ENCODE measurements at places on chromosomes 4 and X. TPM values are rescaled to one million over a fixed set of nuclear protein-coding genes. Genes with fewer than 3 reads are reported as not detected.

GRCh38 chrX:97224148-97224547 is 340.4 kb downstream of the RPA4 start:
- DNase-seq: no peak

- DNase-seq: no peak
Observed at GRCh38 chr4:182190306-182190705, 52.9 kb upstream of the TENM3 start.

GRCh38 chr4:613126-613525 is 12.2 kb upstream of the PDE6B start:
- no peak for DNase-seq

DNA sequence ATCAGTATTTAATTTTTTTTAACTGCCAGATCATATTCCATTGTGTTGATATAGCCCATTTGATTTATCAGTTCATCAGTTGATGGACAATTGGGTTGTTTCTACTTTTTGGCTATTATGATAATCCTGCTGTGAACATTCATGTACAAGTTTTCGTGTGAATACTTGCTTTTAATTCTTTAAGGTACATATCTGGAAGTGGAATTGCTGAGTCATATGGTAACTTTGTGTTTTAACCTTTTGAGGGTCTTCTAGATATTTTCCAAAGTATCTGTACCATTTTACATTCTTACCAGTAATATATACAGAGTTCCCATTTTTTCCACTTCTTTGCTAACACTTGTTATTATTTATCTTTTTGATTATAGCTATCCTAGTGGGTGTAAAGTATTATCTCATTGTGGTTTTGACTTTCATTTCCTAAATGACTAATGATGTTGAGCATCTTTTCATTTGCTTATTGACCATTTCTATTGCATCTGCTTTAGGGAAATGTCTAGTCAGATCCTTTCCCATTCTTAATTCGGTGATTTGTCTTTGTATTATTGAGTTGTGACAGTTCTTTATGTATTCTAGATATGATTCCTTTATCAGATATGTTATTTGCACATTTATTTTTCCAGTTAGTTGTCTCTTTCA is 75.2 kb upstream of the NUDT6 start:
- DNase-seq: no peak

- DNase-seq: no peak
Observed at GRCh38 chrX:9997524-9997923, 30.4 kb downstream of the CLDN34 start.

- no peak for DNase-seq
Observed at GRCh38 chrX:66009231-66009845, 30.5 kb downstream of the VSIG4 start.

DNA sequence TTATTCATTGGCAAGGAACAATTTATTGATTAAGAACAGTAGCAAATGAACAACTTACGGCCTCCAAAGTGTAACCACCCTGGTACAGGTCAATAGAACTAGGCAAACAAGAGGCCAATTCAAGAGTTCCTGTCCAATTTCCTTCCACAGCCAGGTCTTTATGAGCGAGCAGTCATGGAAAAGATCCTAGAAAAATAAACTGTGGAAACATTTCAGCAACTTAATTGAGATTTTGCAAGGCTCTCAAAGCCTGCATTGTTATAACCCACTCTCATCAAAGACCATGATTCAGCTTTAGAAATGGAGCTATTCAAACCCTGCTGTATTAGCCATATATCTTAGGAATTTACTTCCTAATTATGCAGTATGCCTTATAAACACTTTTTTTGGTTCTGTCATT is 43.6 kb downstream of the UNC5C start:
- DNase-seq: no peak

Gene CPLX1
- total RNA-seq: 1.2 TPM

DNA sequence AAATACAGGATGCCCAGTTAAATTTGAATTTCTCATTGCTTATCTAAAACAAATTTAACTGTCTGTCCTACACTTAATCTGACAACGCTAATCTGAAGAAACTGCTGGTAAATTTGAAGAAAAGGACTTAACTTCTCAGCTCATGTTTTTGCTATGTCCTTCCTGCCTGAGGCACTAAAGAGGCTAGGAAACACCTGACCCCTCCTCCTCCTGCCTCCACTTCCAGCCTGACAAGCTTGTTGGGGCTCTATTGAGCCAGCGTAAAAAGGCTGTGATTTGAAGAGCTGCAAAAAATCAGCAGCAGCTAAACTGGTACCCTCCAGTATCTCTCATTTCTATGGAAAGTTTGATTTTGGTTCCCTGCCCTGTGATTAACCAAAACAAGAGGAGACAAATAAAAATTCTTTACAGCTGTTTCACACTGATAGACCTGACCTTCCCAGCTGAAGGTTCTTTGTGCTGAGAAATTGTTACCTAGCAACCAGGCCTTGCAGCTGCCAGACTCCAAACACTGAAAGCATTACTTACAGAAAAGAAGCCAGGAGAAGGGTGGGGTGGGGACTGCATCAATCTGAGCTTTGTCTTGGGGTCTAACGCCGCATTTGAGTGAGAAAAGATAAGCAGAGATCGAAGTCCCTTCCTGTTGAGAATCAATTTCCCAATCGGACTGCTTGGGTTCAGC is 35.0 kb downstream of the DCX start:
- DNase-seq: no peak

GRCh38 chrX:153468008-153468580 is 2.3 kb downstream of the HAUS7 start:
- no peak for DNase-seq

- no peak for DNase-seq
Observed at GRCh38 chr4:119025916-119026661, 109.5 kb upstream of the MYOZ2 start.
